ENCODE measurements at places on chromosomes 12 and 14.

GRCh38 chr14:92373336-92373735 is 50.4 kb downstream of the SLC24A4 start:
- DNase-seq = no peak

GRCh38 chr12:29889737-29890136 is 106.0 kb upstream of the TMTC1 start:
- peak; percentile 64 for DNase-seq

- DNase-seq = peak; percentile 91
Observed at GRCh38 chr14:85607651-85608081, 77.7 kb downstream of the FLRT2 start.

DNA sequence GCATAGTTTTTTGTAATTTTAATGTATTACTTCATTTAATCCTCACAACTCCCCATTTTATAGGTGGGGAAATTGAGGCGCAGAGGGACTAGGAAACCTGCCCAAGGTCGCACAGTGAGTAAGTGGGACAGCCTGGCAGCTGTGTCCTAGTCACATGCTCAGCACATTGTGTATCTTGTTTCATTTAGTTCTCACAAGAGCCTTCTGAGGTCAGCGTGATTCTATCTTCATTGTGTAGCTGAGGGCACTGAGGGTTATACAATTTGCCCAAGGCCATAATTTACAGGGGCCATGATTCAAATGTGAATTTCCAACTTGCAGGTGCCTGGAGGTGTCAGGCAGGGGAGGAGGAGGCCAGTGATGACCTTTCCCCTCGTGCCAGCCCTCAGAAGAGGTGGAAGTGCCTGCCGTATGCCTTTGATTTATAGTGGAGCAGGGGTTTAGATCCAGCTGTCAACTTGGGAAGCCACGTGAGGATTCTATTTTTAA is 30.3 kb upstream of the SMOC1 start:
- no peak for DNase-seq

DNA sequence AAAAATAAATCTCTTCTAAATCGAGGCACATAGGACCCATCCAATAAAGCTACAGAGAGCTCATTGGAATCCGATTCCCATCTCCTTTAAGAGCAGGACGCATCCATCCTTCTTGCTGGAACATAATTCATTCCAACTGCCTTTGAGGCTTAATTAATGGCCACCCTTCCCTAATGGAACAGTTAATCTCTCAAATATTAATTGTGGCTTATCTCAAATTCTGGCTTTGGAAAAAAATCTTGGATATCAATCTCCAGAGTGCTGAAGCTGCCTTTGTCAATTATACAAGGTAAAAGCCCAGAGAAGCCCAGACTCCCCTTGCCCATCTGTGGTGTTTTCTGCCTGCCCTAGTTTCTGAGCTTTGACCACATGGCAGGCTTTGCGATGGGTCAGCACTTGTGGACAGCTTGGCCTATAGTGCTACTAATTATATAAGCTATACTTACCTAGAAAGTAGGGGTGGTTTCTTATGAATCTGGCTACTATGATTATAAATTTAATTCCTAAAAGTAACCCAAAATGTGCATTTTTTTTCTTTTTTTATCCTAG is 246.3 kb downstream of the NUAK1 start:
- DNase-seq = no peak

GRCh38 chr14:36423430-36423829 is 96.6 kb downstream of the NKX2-1 start:
- no peak for DNase-seq
